Stimulated activated CD8-positive, alpha-beta memory T cell treated with anti-CD3 and anti-CD28 coated beads, Interleukin-15, amount 100 ng/mL, for 4 hours (primary cell): ENCODE measurements at places on chromosomes 3 and 15.

GRCh38 chr3:179446501-179446900, 4.8 kb downstream of the GNB4 start:
- DNase-seq: no peak

GRCh38 chr3:46890132-46890531, 12.6 kb downstream of the PTH1R start:
- DNase-seq: no peak

- no peak for DNase-seq
Observed at GRCh38 chr3:158106766-158107471, 699 bp upstream of the SHOX2 start.

DNA sequence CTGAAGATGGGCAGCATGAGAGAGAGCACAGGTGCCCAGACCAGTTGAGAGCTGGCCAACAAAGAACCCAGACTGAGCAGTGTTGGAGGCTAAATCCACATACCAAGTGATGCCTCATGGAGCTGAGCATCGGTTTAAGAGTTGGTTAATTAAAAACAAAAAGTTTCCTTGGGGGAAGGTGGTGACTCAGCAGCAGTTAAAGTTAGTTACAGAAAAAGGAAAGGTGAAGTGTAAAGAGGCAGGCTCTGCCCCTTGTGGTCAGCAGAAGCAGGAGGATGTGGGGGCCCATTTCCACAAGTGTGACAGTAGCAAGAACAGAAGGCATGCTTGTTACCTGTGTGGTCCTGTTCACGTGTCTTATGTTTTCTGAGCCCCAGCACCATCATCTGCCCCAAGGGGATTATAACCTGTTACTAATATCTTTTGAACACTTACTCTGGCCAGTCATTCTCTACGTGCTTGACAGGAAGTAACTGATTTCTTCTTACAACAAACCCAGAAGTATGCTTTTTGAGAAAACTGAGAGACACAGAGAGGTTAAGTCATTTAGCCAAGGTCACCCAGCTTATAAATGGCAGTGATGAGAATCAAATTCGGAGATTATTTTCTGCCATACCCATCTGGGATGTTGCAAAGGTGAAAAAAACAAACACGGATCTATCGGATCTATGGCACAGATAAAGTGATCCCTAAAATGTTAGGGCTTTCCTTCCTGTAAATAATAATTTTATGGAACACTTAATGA, 91.0 kb downstream of the EPHB1 start:
- no peak for DNase-seq

GRCh38 chr3:161215185-161215584, 5.9 kb upstream of the NMD3 start:
- no peak for DNase-seq
